D341Med (cell line): ENCODE measurements at places on chromosomes 6 and 20.

DNA sequence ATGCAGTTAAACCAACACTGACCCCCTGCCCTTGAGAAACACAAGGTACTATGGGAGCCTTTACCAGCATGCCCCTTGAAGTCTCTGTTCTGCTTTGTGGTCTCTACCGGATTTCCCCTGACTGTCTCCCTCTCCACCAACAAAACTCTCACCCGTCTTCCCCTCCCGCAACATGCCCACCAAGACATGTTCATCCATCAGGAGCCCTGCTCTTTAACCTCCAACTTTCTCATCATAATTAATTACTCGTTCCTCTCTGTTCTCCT is 1.1 kb downstream of the ZNF165 start:
- no peak for DNase-seq

DNA sequence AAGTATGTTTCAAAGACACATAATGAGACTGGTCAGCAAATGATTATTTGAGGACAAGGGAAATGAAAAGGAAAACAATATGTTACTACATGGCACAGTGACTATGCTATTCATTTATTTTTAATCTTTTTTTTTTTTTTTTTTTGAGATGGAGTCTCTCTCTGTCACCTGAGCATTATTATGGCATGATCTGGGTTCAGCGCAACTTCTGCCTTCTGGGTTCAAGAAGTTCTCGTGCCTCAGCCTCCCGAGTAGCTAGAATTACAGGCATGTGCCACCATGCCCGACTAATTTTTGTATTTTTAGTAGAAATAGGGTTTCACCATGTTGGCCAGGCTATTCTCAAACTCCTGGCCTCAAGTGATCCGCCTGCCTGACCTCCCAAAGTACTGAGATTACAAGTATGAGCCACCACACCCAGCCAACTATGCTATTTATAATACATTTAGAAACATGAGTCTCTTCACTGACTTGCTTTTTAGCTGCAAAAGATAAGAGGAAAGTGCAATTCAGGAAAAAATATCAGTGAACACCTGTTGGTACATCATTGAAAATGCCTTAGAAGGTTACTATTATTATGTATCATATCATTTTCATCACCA is 3.4 kb downstream of the CALHM4 start:
- no peak for DNase-seq

- DNase-seq: no peak
These were observed 27.2 kb downstream of the DUSP22 start for GRCh38 chr6:319177-320131.

- DNase-seq: no peak
These were observed 49.9 kb downstream of the KCNB1 start for GRCh38 chr20:49432550-49432949.

GRCh38 chr6:7440476-7440875 is 50.9 kb downstream of the RIOK1 start:
- no peak for DNase-seq

DNA sequence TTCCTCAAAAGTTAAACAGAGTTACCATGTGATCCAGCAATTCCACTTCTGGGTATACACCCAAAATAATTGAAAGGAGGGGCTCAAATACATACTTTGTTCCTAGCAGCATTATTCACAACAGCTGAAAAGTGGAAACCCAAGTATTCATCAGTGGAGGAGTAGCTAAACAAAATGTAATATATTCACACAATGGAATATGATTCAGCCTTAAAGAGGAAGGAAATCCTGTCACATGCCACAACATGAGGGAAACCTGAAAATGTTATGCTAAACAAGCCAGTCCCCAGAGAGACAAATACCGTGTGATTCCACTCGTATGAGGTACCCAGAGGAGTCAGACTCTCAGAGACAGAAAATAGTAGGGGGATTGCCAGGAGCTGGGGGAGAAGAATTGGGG is 44.5 kb downstream of the PXDC1 start:
- DNase-seq: no peak

DNA sequence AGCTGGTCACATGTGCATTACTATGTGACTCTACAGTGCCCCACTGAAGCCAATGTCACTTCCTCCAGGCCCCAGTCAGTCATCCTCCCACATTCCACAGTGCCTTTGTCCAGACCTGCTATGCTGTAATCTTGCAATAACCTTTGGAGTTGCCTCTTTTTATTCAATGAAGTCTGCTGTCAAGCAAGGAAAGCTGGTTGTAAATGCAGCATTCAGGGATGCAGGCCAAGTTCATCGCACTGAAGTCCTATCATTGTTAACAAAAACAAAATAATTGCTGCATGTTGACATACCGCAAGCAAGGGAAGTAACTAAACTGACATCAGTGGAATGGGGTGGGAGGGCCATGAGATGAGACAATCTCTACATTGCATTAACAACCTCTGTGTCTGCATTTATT is 131.2 kb upstream of the CDYL start:
- DNase-seq: no peak

DNA sequence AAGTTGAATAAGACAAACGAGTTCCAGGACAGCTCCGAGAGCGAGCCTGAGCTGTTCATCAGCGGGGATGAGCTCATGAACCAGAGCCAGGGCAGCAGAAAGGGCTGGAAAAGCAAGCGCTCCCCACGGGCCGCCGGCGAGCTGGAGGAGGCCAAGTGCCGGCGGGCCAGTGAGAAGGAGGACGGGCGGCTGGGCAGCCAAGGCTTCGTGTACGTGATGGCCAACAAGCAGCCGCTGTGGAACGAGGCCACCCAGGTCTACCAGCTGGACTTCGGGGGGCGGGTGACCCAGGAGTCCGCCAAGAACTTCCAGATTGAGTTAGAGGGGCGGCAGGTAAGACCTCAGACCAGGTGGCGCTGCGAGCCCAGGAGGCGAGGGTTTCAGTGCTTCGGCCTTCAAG is 56.0 kb upstream of the TMEM181 start:
- DNase-seq: no peak

GRCh38 chr6:112061605-112062004 is 7.7 kb downstream of the CCN6 start:
- DNase-seq: no peak

GRCh38 chr6:42610416-42610815 is 46.6 kb downstream of the UBR2 start:
- DNase-seq: no peak

DNA sequence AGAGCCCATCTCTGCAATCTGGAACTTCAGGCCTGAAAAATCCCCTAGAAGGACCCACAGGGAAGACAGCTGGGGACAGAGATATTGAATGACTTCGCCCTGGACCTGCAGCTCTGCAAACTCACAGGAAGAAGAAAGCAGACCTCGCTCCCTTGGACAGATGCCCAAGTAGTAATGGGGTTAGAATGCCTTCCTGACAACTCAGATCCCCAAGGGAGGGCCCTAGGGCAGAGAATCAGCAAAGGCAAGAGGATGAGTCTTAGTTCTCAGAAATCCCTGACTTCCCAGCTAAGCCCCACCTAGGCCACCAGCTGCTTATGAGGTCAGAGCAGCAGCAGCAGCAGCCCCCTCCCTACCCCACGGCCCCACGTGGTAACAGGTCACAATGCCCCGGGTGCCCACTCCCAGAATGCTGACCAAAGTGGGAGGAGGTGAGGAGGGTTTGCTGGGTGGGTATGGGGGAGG is at the start of gene C20orf141:
C20orf141 (plus strand) TSS at position 401 of the 465 bp plus-strand sequence. CDS start 198 bp downstream, outside the sequence.
- no peak for DNase-seq

- no peak for DNase-seq
These were observed 79.4 kb downstream of the FOXC1 start for GRCh38 chr6:1689141-1689540.

DNA sequence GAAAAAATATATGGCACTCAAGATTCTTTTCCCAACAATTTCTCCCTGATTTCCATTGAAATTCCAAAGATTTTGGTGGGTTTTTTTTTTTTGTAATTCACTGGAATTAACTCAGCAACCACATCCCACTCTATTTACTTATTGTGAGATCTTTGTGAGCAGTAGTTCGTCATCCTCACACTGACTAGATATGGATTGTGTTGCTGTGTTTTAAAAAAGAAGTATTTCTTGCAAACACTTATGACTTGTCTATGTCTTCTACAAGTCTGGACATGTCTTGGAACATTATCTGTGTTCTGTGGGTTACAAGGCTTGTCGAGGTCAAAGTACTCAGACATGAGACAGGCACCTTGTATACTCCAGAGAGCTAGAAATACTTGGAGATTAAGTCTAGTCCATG is 7.3 kb upstream of the TENT5A start:
- no peak for DNase-seq

GRCh38 chr6:168648240-168649125 is 207.5 kb downstream of the SMOC2 start:
- no peak for DNase-seq

DNA sequence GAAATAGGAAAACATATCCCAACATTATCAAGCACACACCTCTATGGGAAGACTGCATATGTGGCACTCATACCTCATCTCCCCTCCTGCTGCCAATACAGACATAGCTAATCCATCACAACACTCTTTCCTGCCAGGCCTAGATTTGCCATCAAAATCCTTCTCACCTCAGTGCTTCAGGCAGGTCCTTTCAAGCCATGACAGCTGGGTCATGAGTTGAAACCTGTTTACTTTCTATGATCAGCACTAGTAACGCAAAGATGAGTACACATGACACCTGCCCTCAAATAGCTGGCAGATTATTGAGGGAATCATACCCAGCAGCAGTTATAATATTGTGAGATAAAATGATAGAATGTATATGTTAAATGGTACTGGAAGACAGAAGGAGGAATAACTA is 183.1 kb downstream of the AIG1 start:
- no peak for DNase-seq

DNA sequence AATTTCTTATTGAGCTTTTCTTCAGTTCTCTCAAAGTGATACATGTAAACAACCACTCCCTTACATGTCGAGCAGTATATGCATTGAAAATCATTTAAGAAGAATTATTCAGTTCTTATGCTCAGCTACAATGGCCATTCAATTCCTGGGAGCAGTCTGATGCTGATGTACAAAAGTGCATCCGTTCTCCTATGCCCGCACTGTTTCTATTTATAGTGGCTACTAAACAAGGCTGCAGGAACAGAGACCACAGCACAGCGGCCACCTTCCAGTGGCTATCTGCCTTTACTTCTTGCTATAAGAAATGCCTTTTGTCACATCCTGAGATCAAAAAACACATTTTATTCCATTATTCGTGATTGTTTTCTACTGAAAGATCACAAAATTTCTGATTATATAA is 82.2 kb downstream of the FHL5 start:
- no peak for DNase-seq

GRCh38 chr6:45946352-45946751 is 69.3 kb downstream of the CLIC5 start:
- no peak for DNase-seq

DNA sequence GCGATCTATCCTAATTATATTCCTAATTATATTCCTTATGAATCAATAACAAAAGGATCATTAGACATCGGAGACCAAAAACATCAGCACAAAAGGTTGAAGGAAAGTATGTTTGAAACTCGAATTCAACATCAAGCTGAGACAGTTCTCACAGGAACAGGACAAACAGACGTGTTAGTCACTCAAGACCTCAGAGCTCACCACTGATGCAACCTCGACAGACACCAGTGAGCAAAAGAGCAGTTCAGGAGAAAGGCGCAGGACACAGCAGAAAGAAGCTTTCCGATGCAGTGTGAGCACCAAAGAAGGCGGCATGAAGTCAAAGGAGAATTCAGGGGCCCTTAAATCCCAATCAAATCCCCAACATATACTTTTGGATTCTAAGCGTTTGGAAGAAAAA is 6.3 kb upstream of the RAMACL start:
- DNase-seq: no peak

DNA sequence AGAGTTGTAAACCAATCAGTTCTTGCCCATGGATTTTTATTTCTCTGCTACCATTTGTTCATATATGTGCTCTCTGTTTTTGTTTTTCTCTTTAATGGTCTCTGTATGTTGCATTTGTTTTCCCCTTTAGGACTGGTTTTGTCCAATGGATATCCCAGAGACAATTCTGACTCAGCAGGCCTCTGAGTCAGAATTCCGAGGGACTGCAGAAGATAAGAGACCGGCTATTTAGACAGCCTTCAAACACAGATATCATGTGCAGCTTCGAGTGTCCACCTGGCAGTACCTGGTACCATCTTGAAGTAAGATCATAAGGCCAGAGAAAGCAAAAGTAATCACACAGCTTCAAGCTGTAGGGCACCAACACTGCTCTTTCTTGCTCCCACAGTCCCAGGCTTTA is 125.5 kb downstream of the ELOVL4 start:
- no peak for DNase-seq
